SW480 (cell line): ENCODE measurements at places on chromosomes 5 and 9.

GRCh38 chr9:131402073-131402472 is 8.2 kb downstream of the PRRC2B start:
- no peak for DNase-seq

- no peak for DNase-seq
Measured at GRCh38 chr5:161167016-161167767, 315.2 kb upstream of the ATP10B start.

DNA sequence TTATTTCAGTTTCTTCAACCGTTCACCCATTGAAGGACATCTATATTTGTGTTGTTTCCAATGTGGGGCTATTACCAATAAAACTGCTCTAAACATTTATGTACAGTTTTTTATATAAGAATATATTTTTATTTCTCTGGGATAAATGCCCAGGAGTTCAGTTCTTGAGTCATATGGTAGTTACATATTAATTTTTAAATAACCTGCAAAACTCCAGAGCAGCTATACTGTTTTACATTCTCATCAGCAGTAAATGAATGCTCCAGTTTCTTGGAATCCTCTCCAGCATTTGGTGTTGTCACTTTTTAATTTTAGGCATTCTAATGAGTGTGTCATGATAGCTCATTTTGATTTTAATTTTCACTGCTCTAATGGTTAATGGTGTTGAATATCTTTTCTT is 36.2 kb downstream of the CDK7 start:
- DNase-seq: no peak

DNA sequence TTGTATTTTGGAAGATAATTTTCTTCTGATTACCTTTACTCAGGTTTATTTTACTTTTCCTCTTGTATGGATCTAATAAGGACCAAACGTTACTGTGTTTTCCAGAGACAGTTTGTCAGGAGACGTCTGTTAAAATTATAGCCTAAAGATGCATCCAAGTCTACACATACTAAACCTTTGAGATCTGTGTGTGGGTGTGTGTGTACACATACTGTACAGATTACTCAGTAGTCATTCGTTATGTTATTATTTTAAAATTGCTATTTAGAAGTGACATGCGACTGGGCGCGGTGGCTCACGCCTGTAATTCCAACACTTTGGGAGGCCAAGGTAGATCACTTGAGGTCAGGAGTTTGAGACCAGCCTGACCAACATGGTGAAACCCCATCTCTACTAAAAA is 51.6 kb upstream of the CNTLN start:
- DNase-seq: no peak

DNA sequence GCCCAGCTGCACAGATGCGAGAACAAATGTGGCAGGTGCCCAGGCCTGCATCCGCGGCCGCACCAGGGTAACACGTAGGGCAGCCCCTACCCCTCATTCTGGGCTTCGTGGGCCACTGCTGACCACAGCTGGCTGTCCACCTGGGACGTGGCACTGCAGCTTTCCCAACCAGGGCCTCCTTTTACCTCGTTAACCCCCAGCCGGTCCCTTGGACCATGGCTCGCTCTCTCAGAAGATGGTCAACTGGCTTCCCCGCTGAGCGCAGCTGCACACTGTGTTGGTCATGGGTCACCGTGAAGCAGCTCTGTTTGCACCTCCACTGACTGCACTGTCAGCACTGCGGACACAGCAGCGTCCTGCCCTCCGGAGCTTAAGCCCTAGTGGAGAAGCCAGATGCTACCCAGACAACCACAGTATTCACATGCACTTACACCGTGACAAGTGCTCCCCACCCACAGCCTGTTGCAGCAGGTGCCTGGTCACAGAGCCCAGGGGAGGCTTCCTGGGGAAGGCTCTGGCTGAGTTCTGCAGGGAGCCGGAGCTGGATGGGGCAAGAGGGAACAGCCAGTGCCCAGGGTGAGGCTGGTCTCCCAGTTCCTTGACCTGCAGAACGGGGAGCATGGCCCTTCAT is 10.5 kb upstream of the PLEKHG4B start:
- peak; percentile 40 for DNase-seq

DNA sequence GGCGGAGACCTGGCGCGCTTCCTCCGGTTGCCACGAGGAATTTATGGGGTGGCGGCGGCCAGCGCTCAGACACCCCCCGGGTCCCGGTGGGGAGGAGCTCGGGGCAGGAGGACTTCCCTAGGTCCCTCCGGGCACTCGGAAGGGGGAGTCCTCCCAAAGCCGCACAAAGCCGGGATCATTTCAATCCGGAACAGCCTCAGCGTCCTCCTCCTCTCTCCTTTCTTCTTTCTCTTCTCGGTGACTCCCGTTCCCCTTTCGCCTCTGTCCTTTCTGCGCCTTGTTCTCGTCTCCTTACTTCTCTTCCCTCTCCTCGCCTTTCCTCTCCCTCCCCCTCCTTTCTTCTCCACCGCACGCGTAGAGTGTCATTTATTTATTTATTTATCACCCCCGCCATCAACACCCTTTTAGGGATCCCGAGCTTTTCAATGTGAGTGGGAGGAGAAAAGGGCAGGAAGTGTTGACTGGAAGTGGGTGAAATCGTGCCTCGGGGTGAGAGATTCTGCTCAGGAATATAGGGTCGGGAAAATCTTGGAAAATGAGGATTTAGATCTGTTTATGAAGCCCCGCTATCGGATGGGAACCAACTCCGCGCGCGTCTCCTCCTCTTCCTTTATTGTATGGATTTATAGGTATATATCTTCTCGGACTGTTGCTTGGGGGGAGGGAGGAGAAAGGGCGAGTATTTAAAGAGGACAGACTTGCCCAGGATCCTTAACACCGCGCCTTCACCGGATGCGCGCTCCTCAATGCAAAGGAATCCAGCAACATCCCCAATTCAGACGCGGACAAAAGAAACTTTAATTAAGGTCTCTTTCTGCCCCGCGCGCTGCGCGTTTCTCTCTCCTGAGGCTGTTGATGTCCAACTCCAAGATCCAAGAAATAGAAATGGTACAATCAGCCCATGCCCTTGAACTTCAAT is 2.0 kb upstream of the ZNF462 start:
- DNase-seq: peak; percentile 36

DNA sequence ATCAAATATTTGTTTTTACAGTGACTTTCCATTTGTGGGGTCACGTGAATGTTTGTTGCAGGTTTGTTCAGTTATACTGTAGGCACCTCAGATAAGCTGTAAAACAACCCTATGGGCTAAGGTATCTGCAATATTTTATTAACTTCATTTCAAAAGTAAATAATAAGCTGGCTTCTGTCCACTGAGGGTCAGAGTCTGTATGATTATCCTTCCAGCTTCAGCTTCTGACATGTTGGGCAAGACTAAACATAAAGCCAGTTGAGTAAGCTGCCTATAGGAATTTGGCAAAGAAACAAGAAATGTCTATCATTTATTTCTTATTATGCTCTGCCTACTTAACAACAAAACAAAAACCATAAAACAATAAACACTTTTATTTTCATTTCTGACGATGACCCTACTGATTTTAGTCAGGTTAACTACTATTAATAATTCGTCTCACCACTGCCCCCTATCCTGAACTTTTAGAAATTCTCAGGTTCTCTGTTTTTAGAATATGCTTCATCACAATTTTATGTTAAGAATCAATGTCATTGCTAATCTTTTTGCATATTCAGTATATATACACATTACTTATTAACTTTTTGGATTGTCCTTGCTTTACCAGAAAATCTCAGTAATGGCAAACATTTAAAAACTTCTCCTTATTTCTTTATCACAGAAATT is 413.6 kb upstream of the ADAMTSL1 start:
- DNase-seq: no peak

- no peak for DNase-seq
Measured at GRCh38 chr5:159851053-159851452, 65.2 kb upstream of the ADRA1B start.

GRCh38 chr5:1555011-1555807 is 31.4 kb upstream of the LPCAT1 start:
- DNase-seq: peak; percentile 89

DNA sequence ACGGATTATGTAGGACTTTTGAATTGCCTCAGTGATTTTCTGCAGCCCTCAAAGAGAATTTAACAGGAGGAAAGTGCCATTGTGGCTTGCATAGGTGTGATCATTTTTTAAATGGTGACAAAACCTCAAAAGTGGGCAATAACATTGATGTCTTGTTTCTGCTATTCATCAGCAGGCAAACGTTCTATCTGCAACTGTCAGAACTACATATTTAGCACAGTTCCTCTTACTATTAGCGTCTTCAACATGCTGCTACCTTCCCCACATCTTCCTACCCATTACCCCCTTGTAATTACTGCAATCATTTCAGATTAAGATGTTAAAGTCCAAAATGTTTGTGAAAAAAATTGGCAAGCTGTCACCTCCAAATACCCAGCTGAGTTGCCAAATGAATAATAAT is 254.6 kb downstream of the SMARCA2 start:
- no peak for DNase-seq

- no peak for DNase-seq
Measured at GRCh38 chr9:33246269-33246860, 6.4 kb downstream of the SPINK4 start.

GRCh38 chr5:39992617-39993202 is 567.9 kb upstream of the DAB2 start:
- no peak for DNase-seq

- peak; percentile 42 for DNase-seq
Measured at GRCh38 chr5:150058480-150059126, 27.8 kb downstream of the CSF1R start.

- DNase-seq: no peak
Measured at GRCh38 chr5:9623661-9624060, 6.5 kb downstream of the TAS2R1 start.

DNA sequence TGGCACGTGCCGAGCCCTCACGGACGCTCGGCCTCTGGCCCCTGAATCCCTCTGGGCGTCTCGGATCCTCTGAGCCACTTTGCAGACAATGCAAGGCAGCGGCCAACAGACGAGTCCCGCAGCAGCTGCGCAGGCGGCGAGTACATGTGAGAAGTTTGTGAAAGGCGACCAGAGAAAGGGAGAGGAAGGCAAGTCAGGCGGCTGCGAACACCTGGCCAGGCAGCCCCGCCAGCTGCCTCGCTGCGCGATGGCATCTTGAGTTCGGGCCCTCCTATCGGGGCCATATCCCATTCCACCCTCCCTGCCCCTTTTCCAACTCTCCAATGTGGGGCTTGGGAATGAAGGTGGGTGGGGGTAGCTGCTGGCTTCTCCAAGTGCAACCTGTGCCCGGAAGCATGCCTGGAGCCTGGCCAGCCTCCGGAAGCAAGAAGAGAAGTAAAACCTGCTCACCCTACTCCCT is 4.5 kb upstream of the POU4F3 start:
- no peak for DNase-seq
